ENCODE measurements at places on chromosomes 2 and 18. TPM values are rescaled to one million over a fixed set of nuclear protein-coding genes. Genes with fewer than 3 reads are reported as not detected.

The CRYGA gene
- not detected for polyA plus RNA-seq

The FTCDNL1 gene
- polyA plus RNA-seq: 1.9 TPM

The ABCG8 gene
- 1.0 TPM for polyA plus RNA-seq

The DES gene
- polyA plus RNA-seq: 6.8 TPM

The ZNF521 gene
- 37.2 TPM for polyA plus RNA-seq

The CRYGC gene
- not detected for polyA plus RNA-seq

The RAMP1 gene
- polyA plus RNA-seq: 5.4 TPM

The NYAP2 gene
- polyA plus RNA-seq: not detected

The CTAGE1 gene
- polyA plus RNA-seq: 0.05 TPM

The CYP26B1 gene
- 20.6 TPM for polyA plus RNA-seq

The CXCR4 gene
- 52.8 TPM for polyA plus RNA-seq

The TUBB6 gene
- 75.3 TPM for polyA plus RNA-seq

The POMC gene
- 7.3 TPM for polyA plus RNA-seq

The GTF2A1L gene
- 0.47 TPM for polyA plus RNA-seq

The MC4R gene
- 0.18 TPM for polyA plus RNA-seq

The CELF4 gene
- polyA plus RNA-seq: 2.8 TPM

The MALL gene
- polyA plus RNA-seq: 15.8 TPM

The EVX2 gene
- polyA plus RNA-seq: not detected

The GALR1 gene
- polyA plus RNA-seq: 0.06 TPM

The PDCD1 gene
- polyA plus RNA-seq: 0.11 TPM

The HOXD3 gene
- 26.4 TPM for polyA plus RNA-seq

The AMER3 gene
- polyA plus RNA-seq: 0.11 TPM

The RFTN2 gene
- 18.8 TPM for polyA plus RNA-seq

The CFAP53 gene
- polyA plus RNA-seq: 2.5 TPM

The KIAA2012 gene
- 0.11 TPM for polyA plus RNA-seq

The SLC39A6 gene
- polyA plus RNA-seq: 86.2 TPM

The HSBP1L1 gene
- polyA plus RNA-seq: 18.7 TPM

The IL1A gene
- 0.31 TPM for polyA plus RNA-seq

The SERPINB12 gene
- not detected for polyA plus RNA-seq

The SOX11 gene
- 17.7 TPM for polyA plus RNA-seq

The ACAA2 gene
- polyA plus RNA-seq: 278 TPM

The REG3G gene
- polyA plus RNA-seq: not detected

The SPDYA gene
- polyA plus RNA-seq: 2.9 TPM

The DCDC2C gene
- polyA plus RNA-seq: 0.27 TPM

The LRRC30 gene
- 0.45 TPM for polyA plus RNA-seq

The RGPD3 gene
- 0.33 TPM for polyA plus RNA-seq

The MREG gene
- 19.6 TPM for polyA plus RNA-seq

The RAD51AP2 gene
- polyA plus RNA-seq: 0.18 TPM

The C2orf69 gene
- 11.4 TPM for polyA plus RNA-seq

The CAVIN2 gene
- 47.6 TPM for polyA plus RNA-seq

The AKAIN1 gene
- polyA plus RNA-seq: 0.34 TPM

The THSD7B gene
- 5.3 TPM for polyA plus RNA-seq

Data from right renal pelvis (tissue), 4 donors.